ENCODE measurements at places on chromosomes 2 and 18.

- peak; percentile 68 for DNase-seq
Observed at GRCh38 chr2:161308178-161308955, at the start of gene PSMD14. Gene PSMD14, plus strand, starts transcription at chr2:161308425. Its CDS starts 10,401 bp downstream, at chr2:161318826.

DNA sequence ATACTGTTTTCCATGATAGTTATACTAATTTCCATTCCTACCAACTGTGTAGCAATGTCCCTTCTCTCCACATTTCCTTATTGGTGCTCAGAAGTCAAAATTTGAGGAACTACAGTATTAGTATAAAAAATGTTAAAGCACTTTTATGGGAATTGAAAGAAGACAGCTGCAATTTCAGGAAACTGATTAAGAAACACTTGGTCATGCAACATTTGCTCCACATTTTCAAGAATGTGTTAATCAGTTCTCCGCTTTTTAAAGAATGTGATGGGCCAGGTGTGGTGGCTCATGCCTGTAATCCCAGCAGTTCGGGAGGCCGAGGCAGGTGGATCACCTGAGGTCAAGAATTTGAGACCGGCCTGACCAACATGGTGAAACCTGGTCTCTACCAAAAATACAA is 33.6 kb upstream of the MGAT4A start:
- DNase-seq, result no peak

DNA sequence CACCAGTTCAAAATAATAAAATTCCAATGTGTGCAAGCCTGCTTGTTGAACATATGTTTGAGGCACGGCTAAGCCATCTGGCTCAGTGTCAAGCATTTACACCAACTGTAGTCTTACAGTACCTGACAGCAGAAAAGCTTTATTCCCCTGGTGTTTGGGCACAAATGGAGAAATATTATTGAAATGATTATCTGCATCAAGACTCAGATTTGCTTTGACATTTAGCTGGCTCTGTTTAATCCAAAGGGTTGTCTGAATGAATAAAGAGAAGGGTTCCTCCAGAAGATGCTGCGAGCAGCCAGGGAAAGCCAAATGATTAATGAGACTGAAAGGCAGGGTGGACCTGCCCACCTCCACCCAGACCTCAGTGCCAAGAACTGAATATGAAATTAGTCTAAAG is 393.2 kb upstream of the GALNT5 start:
- DNase-seq, result no peak

DNA sequence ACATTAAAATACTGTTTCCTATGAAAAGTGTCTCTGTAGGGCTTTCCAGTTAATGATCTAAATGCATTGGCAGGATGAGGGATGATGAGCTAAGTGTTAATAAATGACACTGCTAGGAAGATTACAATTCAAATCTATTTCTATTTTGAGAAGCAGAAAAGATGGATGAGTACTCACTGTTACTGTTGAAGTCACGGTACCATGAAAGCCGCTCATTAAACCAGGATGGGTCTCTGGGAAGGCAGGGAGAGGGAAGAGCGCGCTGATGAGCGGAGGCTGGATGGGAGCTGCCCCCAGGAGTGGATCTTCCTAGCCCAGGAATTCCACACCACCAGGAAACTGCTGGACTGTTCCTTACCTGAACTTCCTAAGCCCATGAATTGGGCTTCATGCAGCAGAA is 27.1 kb upstream of the TXNDC2 start:
- no peak for DNase-seq

- no peak for DNase-seq
Observed at GRCh38 chr2:217606296-217606695, 396.5 kb downstream of the TNS1 start.

- no peak for DNase-seq
Observed at GRCh38 chr2:134491771-134492441, 226.9 kb downstream of the TMEM163 start.

GRCh38 chr2:119644186-119644585 is 34.8 kb upstream of the TMEM177 start:
- no peak for DNase-seq
